ENCODE measurements at places on chromosomes 7 and 10.
A peak's percentile ranks its signal among the peaks of the same experiment; 100 is the strongest.

DNA sequence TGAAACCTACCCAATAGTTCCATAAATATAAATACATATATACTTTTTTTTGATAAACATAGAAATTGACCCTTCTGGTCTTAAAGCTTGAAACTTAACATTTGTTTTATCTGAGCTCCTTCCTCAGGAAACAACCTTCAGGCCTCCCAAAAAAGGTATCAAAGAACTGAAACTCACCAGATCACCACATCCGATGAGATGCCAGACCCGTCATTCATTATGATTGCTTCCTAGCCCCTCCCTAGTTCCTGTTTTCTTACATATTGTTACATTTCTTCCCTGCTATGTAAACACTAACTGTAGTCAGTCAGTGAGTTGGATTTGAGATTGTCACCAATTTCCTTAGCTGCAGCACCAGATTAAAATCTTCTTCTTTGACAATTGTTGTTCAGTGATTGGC lies 663.6 kb downstream of the PCDH15 start:
- no peak for DNase-seq

GRCh38 chr7:141551782-141552181 lies 572 bp downstream of the AGK start:
- DNase-seq: no peak

DNA sequence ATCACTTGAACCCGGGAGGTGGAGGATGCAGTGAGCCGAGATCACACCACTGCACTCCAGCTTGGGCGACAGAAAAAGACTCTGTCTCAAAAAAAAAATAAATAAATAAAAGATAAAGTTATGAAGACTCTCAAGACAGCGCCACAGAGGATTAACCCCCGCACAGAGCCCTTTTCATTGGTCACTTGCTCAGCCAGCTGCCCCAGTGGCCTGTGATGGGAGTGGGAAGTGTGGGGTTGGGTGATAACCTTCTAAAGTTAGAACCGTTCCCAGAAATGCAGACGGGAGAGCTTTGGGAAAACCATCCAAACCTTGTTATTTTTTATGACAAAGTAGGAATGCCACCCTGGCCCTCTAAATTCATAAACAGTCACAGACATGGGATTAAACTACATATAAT lies 57.4 kb downstream of the PARP12 start:
- DNase-seq: no peak

DNA sequence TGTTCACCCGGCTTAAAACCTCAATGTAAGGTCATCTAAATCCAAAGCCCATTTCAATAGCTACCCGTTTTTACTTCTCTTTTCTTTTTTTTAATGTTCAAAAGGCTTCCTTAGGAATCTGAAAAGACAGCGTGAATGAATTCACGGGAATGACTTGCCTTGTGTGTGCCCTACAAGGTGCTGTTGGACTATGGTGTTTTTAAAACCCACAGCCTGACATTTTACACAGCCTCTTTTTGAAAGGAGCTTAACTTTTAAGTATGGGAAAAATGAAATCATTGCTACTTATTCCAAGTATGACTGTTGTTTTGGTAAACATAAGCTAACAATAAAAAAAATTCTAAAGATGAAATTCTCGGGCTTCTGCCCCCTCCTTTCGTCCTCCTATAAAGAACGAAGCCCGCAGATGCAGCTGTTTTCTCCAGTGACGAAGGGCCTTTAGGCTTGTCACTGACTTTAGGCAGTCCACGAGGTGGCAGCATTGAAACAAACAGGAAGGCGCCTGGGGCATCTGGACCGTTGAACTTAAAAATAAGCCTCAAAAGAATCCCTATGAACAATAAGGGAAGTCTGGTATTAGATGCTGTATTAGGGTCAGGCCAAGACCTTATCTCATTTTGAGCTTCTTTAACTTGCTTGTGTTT lies 141.3 kb downstream of the NRP1 start:
- DNase-seq: peak; percentile 39

GRCh38 chr7:30029696-30030095 lies 1.5 kb downstream of the PLEKHA8 start:
- no peak for DNase-seq

- DNase-seq: no peak
These were observed 30.6 kb upstream of the GALNTL5 start for GRCh38 chr7:151925446-151926335.

DNA sequence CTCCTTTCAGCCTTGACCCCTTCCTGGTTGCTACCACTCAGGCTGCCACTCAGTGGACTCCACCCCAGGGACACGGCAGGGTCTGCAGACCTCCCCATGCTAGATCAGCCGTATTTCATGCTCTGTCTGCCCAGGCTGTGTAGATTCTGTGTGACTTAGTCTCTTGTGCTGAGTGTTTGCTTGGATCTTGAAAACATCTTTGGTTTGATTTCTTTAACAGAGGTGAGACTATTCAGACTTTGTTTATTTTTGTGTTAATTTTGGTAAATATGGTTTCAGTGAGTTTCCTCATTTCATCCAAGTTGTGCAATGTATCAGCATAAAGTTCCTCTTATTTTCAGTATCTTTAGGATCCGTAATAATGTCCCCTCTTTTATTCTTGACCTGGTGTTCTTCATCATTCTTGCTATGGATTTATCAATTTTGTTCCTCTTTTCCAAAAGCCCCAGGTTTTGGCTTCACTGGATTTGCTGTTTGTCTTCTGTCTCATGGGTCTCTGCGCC lies 21.2 kb upstream of the PWWP2B start:
- no peak for DNase-seq

- DNase-seq: no peak
These were observed 349.2 kb downstream of the RNLS start for GRCh38 chr10:88233870-88234269.

DNA sequence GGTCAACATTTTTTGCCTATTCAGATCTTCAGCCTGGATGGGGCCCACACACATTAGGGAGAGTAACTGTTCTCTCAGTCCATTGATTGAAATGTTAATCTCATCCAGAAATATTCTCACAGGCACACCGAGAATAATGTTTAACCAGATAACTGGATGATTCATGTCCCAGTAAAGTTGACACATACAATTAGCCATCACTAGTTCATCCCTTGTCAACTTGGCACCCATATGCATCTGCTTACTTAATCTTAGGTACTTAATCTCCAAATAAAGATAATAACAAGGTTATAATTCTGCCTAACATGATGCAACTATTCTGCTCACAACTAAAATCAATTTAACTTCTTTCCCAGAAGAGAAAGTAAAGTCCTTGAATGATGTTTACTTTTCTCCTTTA lies 502.6 kb downstream of the ADRA2A start:
- DNase-seq: no peak

DNA sequence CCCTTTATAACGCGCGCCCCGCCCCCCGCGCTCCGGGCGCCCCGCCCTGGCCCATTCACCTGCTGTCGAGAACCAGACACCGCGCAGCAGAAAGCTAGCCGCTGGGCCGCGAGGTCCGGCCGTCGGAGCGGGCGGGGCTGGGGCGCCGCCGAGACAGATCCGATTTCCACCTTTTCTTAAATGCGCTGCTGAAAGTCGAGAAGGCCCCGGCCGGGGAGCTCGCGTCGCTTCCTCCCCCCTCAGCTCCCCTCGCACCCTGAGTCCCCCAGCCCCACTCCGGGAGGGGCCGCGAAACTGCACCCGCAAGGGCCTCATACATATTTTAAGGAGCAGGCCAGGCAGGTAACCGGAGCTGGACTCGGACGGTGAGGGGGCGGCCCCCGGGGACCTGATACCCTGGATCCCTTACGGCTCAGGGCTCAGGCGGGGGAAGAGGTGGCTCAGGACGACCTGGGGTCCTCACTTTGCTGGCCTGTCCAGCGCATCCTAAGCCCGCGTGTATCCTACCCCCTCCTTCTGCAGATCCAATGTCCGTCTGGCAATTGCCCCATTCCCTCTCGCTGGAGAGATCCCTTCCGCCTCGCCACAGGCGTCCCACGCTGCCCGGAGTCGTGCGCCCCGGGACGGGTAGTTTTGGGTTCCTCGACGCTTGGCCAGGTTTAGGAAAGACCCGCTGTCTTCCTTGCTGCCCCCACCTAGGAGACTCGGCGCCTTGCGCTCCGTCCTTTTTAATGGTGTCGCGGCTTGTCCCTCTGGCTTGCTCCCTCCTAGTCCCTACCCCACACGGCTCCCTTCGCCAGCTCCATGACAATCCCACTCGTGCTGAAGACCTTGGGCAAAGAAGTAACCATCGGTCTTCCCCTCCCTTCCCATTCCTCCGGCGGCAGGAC lies 170.6 kb downstream of the UBE2H start:
- no peak for DNase-seq

Data from stimulated activated CD8-positive, alpha-beta memory T cell treated with anti-CD3 and anti-CD28 coated beads, Interleukin-4, amount 100 ng/mL, for 1 hour (primary cell).